BJ (cell line): ENCODE measurements at places on chromosomes 1 and 21.

- DNase-seq, result no peak
Measured at GRCh38 chr1:160251011-160251410, 11.3 kb downstream of the DCAF8 start.

DNA sequence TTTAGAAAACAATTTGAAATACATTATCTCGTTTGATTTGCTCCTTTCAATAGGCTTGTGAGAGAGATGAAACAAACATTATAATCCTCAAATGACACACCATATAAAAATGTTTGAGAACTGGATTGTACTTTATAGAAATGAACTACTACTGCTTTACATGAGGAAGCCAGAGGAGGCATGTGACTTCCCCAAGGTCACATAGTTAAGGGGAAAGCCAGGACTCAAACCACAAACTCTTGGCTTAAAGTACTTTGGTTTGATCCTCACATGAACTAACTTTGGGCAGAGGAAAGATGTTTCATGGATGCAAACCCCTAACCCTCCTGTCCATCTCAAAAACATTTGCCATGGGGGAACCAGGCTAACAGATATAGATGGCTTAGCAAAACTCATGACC, 4.7 kb downstream of the ARHGEF11 start:
- DNase-seq, result peak; percentile 7

DNA sequence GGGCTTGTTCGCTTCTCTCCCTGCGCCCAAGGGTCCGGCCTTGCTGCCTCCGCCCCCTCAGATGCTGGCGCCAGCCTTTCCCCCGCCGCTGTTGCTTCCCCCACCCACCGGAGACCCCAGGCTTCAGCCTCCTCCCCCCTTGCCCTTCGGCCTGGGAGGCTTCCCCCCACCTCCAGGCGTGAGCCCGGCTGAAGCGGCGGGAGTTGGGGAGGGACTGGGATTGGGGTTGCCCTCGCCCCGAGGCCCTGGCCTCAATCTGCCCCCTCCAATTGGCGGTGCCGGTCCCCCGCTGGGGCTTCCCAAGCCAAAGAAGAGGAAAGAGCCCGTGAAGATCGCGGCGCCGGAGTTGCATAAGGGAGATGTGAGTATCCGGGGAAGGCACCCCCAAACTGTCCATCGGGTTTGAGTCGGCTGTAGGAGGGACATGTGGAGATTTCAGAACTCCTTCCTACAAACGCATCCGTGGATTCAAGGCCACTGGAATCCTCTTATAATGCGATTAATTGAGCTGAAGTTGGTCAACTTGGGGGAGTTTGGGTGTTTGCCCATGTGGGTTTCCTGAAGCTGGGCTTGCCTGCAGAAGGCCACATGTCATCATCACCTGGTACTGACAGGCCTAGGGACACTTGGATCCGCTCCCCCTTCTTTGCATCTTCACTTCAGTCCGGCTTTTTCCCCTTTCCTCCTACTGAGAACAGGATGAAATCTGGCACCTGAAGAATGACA, 707 bp downstream of the PRCC start:
- DNase-seq, result no peak

DNA sequence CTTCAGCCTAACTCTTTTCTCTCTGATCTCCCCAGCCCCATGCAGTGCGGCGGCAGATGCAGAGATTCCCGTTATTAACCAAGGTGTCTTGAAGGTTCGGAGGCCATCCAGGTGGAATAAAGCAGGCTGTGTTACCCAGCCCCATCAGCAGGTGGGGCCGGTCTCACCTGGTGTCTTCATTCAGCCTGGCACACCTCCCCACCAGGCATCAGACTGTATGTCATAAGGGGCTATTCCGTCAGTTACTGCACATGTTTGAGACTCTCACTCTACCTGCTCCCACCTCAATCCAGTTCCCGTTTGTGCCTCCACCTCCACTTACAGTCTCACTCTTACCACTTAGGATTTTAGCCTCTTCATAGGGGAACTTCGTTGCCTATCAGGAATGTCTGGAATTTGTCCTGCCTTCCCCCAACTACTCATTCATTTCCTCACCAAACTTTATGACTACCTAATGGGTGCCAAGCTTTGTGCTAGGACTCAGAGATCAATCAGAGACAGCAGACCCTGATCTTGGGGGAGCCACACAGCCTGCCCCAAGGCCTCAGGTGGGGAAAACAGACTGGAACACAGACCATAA, 170.2 kb downstream of the PLPP3 start:
- no peak for DNase-seq

DNA sequence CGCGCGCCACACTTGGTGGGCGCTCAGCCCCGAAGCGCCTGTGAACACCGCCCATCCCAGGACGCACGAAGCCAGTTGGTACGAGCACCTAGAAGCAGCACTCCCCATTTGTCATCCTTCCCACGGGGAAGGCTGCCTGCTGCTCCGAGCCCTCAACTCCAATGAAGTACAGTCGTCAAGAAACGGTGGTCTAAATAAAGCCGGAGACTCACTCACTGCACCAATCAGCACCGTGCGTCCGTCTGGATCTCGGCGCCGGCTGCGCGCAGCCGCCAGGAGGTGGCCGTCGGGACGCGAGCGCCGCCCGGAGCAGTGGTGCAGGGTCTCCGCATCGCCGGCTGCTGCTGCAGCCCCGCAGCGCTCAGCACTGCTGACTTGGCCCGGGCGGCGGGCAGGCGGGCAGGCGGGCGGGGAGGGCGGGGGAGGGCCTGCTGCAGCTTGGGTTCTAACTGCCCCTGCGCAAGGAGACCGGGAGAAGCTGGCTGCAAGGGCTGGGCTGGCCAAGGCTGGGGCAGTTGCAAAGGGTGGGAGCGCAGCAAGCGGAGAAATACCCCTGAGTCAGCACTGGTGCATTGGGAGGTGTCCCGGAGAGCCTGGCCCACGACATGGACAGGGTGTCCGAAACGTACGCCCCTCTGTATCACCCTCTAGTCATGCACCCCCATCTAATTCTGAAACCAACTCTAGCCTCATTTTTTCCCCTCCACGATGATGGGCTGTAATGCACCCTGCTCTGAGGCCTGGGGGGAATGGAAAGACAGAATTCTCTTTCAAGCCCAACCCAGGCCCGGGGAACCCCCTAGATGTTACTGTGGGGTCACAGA, 35.8 kb upstream of the H6PD start:
- no peak for DNase-seq

DNA sequence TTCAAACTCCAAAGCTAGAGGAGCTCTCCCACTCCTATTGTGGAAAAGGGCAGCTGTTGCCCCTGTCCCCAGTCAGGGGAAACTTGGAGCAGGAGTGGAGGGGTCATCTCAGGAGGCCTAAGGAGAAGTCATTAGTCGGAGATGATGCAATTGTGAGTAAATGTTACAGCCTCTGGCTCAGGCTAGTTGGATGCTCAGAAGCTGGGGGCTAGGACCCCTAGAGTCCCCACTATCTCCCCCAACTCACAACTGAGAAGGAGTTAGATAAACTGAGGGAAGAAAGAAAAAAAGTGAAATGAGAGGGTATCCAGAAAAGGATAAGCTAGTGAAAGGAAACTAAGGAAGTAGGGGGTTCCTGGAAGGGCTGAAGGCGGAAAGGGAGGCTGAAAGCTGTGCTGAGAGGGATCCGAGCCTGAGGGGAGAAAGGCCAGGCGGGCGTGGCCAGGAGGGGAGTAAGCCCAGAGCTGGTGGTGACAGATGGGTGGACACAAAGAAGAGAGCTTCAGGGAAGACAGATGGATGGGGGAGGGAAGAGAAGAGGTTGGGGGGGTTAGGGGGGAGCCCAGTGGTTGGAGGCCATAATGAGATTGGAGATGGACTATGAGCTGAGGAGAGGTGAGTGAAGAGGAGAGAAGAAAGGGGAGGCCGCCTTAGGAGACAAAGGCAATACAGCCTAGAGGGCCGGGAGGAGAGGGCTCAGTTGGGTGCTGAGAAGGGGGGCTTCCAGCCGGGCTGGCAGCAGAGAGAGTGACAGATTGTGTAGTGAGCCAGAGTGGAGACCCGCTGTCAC, 4.5 kb upstream of the NHLH1 start:
- DNase-seq, result no peak

DNA sequence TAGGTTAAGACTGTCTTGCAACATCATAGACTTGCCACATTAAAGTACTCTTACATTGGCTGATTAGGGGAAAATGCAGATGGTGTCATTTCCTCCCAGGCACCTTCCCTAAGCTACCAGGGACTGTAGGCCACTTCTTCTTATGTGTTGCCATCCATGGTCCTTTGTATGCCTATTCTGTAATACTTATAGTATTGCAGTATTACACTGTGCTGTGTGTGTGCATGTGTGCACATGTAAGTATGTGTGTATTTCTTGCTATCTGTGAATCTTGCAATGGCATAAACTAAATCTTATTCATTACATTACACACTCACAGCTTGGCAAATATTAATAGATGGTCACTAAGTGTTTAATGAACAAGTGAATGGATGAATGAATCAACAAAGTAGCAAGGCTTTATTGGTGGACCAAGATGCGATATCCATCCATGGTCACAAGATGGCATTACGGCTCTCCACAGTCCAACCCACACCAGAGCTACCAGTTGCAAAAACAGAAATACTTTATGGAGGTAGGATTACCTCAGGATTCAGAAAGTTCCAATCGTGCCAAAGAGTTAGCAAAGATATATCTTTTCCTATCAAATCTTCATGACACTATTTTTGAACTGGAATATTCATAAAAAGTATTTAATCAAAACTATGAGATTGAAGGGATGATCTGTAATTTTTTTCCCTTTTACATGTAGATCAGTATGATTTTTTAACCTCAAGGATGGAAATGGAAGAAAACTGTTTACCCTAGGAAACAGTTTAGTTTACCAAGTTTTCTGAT, 160.2 kb downstream of the DENND1B start:
- peak; percentile 1 for DNase-seq

DNA sequence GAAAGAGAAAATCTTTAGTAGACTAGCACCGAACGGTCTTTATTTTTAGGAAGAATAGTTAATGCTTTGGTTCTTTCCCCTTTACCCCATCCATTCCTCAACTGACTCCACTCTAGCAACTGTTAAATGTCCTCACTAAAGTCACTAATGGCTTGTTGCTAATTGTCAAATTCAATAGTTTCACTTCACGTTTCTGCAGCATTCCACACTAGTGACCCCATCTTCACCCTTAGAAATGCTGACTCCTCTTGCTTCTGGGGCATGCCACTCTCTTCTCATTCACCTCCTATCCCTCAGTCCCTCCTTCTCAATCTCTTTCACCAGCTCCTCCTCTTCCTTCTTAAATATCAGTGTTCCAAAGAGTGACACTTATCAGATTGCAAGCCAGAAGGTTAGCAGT, 19.4 kb upstream of the CADM3 start:
- DNase-seq, result no peak

DNA sequence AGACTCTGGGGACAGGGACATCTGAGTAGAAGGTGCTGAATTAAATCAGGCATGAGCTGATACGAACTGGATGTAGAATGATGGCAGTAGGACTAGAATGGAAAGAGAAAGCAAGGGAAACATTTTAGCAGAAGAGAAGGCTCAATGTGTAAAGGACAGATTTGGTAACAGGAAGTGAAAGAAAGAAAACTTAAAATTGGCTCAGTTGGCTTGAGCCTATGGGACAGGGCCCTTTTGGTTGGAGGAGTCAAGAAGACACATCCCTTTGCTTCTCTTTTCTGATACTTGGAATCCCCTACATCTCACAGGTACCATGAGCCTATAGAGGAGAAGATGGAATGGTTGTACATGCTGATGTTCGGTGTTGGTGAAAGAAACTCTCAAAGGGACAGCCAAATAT, 300.6 kb upstream of the PLXNA2 start:
- no peak for DNase-seq

DNA sequence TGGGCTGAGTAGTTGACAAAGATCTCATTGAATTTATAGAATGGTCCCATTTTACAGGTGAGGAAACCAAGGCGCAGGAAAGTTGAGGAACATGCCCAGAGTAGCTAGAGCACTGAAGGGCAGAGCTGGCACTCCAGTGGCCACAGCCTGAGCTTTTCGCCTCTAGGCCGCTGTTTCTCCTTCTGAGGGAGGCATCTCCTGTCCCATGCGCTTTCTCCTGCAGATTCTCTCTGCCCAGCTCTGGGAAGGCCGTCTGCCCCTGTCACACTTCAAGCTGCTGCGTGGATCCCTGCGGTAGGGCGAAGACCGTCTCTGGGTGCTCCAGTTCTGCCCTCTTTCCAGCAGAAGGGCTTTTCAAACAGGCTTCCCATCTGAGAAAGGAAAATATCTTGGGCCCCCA, 159.9 kb downstream of the ACTL8 start:
- DNase-seq, result no peak

DNA sequence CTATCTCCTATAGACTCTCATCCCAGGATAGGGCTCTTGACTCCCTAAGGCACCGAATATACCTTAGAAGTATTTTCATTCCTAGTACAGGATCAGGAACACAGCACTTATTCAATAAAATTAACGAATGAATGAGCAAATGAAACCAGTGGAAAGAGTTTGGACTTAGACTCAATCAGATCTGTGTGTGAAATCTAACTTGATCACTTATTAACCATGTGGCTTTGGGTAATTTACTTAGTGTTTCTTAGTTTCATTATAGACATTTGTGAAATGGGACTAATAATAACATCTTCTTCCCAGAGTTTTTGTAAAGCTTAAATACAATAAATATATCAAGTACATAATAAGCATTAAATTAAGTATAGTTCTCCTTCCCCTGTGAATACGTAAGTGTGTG, 230.1 kb downstream of the ADGRL2 start:
- DNase-seq, result no peak

DNA sequence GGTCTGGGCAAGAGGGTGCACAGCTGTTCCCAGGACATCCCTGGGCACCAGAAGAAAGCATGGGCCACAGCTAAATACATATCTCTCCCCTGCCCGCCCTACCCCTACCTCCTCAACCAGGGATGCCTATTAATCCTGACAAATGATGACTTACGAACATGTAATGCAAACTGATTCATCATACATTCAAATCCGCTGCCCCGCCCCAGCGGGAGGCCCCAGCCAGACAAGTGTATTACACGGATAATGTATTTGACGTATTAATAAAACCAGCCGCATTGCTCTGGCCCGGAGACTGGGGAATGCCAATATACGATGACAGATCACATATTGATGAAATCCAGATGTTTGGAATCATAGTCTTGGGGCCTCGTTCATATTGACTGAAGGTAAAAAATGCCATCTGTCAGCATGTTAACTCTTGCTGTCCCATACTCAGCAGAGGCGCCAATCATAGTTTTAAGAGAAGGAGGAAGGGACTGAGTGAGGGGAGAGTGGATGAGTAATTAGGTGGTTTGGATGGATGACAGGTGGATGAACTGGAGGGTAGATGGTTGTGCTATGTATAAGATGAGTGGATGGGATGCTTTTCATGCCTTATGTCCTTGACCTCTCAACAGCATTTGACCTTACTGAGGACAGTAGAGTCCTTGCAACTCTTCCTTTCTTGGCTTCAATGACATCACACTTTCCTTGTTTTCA, 68.2 kb downstream of the TMEM53 start:
- no peak for DNase-seq

- DNase-seq, result peak; percentile 68
Measured at GRCh38 chr1:162605225-162605927, 26.9 kb upstream of the DDR2 start.

GRCh38 chr1:207097871-207098324, 6.1 kb upstream of the C4BPA start:
- no peak for DNase-seq

DNA sequence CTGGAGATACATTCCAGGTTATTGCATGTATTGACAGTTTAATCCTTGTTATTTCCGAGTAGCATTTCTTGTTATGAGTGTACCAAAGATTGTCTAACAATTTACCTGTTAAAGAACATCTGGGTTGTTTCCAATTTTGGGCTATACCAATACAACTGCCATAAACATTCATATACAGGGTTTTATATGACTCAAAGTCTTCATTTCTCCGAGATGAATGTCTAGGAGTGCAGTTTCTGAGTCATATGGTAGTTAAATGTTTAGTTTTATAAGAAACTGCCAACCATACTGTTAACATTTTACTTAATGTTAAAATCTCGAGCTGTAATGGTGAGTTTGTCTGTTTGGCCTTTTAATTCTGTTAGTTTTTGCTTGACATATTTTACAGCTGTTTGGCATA, 10.0 kb downstream of the RAB4A start:
- no peak for DNase-seq
